Uterus (tissue), 4 donors: ENCODE measurements at places on chromosomes 2 and 18. TPM values are rescaled to one million over a fixed set of nuclear protein-coding genes. Genes with fewer than 3 reads are reported as not detected.

Gene ORC2
- 3.5 TPM for total RNA-seq

Gene C1QL2
- not detected for total RNA-seq

Gene SCN9A
- 1.5 TPM for total RNA-seq

Gene DNER
- total RNA-seq = 1.9 TPM

DNA sequence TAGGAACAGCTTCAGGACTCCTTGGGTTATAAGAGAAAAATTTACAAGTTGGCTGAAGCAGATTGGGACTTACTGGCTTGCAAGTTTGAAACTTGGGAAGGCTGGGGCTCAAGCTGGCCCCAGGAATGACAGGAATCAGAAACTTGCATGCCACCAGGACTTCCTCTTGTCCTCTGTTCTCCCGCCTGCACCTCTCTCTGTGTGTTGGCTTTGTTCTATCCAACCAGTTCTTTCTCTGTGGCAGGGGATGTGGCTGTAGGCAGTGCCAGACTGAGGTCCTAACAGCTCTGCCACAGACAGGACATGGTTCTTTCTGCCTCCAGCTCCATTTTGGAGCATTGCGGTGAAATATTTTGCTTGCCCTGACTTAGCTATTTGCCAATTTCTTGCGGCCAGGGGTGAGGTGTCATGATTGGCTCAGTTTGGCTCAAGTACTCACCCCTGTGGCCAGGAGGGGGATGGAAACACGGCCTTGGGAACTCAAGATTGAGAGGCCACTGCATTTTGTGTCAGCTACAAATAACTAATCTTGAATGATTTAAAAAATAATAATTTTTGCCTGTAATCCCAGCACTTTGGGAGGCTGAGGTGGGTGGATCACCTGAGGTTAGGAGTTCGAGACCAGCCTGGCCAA is 48.9 kb downstream of the MEP1B start:
- no peaks in the 10 kb centered on the region for H3K4me1 ChIP-seq
- DNase-seq = no peak
- no peaks in the 10 kb centered on the region for H3K36me3 ChIP-seq
- H3K27ac ChIP-seq = no peak overlapping the region
- H3K27me3 ChIP-seq = no peaks in the 10 kb centered on the region

GRCh38 chr2:56382466-56382865 is 198.7 kb downstream of the CCDC85A start:
- no peaks in the 10 kb centered on the region for H3K4me1 ChIP-seq
- H3K27me3 ChIP-seq = no peaks in the 10 kb centered on the region
- H3K27ac ChIP-seq = no peak overlapping the region
- no peak for DNase-seq
- no peak overlapping the region for H3K4me3 ChIP-seq

DNA sequence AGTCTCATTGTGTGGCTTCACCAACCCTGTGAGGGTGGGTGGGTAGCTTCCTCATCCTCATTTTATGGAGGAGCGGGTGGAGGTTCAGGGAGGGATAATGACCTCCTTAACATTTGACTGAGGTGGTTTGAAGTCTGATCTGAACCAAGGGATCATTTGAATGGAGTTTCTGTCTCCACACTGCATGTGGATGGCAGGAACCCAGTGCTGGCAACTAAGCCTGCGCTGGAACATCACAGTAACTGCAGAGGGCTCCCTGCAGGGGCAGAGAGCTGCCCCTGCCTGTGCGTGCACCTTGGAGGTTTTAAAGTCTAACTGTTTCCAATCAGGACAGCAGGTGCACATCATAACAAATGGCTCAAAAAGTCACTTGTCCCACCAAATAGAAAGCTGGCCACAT is 3.3 kb downstream of the AGAP1 start:
- no peak overlapping the region for H3K4me3 ChIP-seq
- no peaks in the 10 kb centered on the region for H3K4me1 ChIP-seq
- no peaks in the 10 kb centered on the region for H3K27me3 ChIP-seq

GRCh38 chr2:22701561-22702160 is 683.3 kb upstream of the KLHL29 start:
- H3K27ac ChIP-seq = no peak overlapping the region
- no peaks in the 10 kb centered on the region for H3K36me3 ChIP-seq
- DNase-seq = no peak
- H3K4me1 ChIP-seq = no peaks in the 10 kb centered on the region
- H3K27me3 ChIP-seq = no peaks in the 10 kb centered on the region
